NCI-H1417 treated with DMSO at 0.1 percent for 48 hours (cell line): ENCODE measurements at places on chromosomes 4 and X.

GRCh38 chrX:1564750-1565683 lies 26.4 kb upstream of the AKAP17A start:
- no peak for DNase-seq

DNA sequence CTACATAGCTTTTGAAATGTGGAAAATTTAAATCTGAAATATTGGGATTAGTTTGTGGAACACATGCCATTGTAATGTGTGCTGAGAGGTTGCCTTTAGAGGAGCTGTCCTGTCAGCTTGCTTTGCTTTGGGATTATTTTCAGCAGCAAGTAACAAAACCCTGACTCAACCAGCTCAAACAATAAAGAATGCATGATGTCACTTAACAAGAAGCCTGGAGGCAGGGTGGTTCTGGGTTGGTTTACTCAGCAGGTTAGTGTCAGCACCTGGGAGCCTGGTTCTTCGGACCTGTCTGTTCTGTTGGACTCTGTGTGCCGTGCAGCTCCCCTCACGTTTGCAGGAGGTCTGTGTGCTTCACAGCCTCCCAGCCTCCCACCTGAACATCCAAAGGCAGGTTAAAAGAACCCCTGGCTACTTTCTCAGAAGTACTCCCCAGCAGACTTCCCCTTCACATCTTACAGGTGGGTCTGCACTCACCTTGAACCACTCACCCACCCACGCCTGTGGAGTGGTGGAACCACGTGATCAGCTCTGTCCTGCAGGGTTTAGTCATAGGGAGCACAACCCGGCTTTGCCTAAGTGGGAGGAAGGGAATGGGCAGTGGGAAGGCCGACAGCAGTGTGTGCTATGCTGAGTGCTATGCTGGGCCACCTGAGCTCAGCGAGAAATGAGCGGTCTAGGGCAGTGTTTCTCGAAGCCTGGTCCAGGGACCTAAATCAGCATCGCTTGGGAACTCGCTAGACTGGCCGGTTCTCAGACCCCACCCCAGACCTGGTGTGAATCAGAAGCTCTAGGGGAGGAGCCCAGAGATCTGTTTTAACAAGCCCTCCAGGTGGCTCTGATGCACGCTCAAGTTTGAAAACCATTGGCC lies 20.4 kb downstream of the TMEM131L start:
- DNase-seq = no peak

GRCh38 chr4:54482529-54483200 lies 175.1 kb upstream of the KIT start:
- DNase-seq = no peak

DNA sequence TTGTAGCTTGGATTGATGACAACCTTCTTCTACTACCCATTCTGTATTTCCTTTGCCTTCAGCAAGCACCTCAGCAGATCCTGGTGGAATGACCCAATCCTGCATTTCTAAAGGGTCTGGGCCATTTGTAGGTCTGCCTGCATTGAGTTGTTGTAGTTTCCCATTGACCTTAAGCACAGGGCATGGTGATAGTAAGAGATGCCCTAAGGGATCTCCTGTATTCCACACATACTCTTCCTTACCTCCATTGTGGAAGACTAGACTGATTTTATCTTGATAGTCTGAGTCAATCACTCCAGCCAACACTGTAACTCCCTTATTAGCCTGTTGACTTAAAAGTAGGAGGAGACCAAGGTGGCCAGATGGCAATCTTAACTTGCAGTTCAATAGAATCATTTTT lies 184.5 kb downstream of the GRIA2 start:
- no peak for DNase-seq

DNA sequence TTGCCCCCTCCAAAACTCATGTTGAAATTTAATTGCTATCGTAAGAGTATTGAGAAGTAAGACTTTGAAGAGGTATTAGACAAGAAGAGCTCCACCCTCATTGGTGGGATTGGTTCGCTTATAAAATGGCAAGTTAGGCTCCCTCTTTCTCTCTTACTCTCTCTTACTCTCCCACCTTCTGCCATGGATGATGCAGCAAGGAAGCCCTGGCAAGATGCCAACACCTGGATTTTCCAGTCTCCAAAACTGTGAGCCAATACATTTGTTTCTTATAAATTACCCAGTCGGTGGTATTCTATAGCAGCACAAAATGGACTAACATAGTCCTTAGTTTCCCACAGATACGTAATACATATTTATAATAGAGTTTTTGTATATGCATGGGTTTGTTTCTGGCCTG lies 119.4 kb downstream of the DDIT4L start:
- DNase-seq = no peak

DNA sequence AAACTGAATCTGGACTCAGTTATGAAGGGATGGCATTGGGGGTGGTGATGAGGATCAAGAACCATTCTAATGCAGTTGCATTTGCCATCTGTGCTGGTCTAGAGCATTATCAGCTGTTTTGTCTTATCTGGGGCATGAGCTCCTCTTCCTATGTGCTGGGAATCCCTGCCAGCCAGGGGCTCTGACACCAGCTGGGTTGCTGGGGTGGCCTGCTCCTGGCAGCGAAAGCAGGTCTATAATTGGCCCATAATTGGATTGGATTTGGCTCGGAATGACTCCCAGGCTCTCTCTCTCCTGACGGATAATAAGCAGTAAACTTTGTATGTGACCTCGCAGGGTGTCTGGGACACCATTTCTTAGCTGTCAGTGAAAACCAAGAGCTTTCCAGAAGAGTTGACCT lies 34.1 kb downstream of the SMPX start:
- no peak for DNase-seq

GRCh38 chr4:119731146-119731742 lies 102.6 kb upstream of the PDE5A start:
- no peak for DNase-seq
